ENCODE measurements at places on chromosomes 16 and 17.

DNA sequence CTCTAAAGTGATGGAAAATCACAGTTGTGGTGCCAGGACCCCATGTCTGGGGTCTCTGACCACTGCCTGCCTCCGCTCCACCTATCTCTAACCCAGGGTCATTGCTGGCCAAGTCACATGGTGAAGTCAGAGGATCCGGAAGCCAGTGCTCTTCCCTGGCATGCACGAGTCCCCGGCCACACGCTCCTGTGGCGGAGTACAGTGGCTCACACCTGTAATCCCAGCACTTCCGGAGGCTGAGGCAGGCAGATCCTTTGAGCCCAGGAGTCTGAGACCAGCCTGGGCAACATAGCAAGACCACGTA, 21.5 kb upstream of the RBFOX3 start:
- DNase-seq = no peak

DNA sequence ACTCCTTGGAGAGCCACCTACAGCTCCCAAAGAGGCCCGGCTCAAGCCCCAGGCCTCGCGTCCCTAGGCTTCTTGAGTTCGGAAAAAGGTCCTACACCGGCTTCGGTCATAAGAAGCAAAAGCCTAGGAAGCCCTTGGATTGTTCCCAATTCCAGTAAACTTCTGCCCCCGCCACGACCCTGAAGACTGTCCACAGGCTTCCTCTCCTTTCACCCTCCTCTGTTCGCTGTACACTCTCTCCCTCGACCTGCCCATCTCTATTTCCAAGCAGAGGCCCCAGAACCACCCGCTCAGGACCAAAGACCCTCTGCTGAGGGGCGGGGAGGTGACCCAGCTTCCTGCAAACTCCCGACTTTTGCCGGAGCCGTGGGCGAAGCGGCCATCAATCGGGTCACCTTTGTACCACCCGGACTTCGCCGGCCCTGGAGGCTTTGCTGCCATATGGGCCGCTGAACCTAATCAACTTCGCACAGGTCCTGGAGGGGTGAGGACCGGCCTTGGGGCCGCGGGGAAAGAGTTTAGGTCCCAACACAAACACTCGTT, 2.7 kb downstream of the HOXB2 start:
- peak; percentile 66 for DNase-seq

DNA sequence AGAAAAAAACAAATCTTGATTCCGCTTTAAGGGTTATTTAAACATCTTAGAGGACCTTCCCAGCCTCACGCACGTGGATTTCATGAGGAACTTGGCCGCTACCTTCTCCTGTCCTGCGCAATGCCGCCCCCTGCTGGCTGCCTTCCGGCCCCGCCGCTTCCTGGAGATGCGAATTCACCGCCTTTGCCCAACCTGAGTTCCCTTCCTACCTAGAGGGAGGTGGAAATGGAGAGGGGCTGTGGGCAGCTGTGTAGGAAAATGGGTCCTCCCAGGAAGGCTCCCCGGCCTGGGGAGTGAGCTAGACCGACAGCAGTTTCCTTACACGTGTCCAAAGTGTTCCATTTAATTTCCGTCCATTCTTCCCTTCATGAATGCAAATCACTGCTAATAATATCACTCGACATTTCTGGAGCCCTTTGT, 1.0 kb upstream of the ABCC12 start:
- peak; percentile 82 for DNase-seq

- no peak for DNase-seq
Observed at GRCh38 chr16:21592191-21592590, 7.2 kb upstream of the METTL9 start.

DNA sequence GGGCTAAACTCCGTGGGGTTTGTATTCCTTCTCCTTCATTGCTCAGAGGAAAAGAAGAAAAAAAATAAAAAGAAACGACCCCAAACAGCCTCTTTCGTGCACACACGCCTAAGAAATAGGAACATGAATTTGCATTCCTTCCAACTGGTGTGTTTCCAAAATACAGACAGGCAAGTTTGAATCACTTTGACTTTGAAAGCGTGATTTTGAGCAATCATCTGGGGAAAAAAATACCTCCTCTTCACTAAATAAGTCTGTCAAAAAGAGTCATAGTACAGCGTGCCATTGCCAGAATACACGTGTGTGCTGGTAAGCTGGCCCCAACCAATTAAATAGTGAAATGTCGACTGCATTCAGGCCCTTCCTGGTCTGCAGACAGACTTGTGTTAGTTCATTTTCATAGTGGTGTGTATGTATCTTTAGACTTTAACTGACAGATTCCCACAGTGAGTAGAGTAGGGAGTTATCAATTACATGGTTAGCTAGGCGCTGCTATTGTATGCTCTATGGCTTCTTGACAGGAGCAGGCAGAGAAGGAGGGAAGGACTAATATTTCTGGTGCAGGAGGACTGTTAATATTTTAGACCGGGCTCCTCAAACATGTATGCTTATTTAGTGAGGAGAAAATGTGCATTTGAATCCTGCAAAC, 618.3 kb downstream of the MAF start:
- DNase-seq = no peak

DNA sequence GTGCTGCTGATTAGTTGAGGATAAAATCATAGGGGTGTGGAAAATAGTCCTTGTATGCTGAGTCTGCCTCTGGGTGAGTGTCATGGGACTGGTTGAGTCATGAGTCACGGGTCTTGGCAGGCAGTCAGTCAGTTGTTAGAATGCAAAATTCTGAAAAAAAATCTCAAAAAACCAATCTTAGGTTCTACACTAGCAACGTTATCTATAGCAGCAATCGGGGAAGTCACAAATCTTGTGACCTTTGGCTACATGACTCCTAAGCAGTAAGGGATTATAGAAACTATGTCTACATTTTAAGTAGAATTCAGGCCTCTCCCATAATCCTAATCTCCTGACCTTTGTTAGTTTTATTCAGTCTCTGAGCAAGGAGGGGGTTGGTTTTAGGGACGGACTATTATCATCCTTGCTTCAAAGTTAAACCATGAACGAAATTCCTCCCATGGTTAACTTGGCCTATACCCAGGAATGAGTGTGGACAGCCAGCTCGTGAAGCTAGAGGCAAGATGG, 18.0 kb upstream of the PMFBP1 start:
- DNase-seq = no peak

DNA sequence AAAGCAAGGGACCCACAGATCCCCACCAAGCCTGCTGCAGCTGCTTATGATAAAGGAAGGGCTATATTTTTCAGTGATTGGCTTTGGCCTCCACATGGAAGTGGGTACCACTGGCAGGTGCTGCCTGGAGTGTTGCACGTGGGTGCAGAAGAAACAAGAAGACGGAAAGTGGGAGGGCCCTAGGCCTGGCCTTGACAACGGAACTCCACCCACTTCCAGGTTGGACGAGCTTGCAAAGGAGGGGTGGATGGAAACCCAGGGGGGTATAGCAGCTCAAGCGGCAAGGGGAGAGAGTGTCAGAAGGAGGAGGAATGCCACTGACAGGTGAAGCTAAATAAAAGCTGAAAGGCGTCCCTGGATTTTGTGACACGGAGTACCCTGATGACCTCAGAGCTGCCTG, 20.3 kb downstream of the TRIM25 start:
- no peak for DNase-seq

- DNase-seq = no peak
Observed at GRCh38 chr17:43753493-43754129, 5.0 kb downstream of the SOST start.

DNA sequence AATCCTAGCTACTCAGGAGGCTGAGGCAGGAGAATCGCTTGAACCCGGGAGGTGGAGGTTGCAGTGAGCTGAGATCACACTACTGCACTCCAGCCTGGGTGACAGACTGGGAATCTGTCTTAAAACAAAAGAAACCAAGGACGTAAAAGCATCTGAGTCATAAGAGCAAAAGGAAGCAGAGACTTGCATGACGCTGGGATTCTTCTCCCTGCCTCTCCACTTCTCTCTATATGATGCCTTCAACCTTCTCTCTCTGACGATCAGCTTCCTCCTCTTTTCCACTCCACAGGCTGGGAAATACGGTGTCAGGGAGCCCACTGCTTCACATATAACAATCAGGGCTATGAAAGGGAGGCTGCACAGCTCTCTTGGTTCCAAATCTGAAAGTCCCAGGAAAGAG, 43.2 kb upstream of the CCL1 start:
- DNase-seq = no peak

DNA sequence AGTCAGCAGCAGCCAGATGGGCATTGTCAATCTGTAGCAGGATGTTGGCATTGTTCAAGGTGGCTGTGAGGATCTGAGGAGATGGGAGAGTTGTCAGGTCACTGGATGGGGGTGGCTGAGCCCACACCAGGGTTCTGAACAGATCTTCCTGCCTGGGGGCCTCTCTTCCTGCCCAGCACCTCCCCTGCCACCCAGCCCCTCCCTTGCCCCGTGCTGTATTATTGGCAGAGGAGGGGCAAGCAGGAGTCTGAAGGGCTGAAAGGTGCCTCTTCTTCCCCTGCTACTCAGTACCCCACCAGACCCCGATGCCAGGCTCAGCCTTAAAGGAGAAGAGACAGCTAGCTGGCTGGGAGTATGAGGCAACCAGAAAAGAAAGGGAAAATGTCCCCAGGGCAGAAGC, 93.0 kb downstream of the GOSR1 start:
- no peak for DNase-seq

GRCh38 chr17:79657036-79657435, 46.2 kb upstream of the RBFOX3 start:
- no peak for DNase-seq

GRCh38 chr17:79674506-79675412, 56.0 kb upstream of the ENPP7 start:
- no peak for DNase-seq

DNA sequence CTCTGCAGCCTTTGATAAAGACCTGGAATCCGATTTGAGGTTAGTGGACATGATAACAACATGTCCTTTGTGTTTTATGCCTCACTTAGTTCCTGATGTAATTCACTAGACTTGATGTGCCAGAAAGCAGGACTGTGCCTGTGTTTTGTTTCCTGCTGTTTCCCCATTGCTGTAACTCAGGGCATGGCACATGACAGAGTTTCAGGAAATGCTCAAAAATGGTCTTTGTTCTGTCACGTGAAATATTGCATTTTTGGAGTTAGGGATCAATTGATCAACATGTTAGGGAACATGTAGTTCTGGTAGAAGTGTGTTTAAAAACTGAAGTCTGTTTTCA, 32.8 kb downstream of the DHX38 start:
- no peak for DNase-seq

DNA sequence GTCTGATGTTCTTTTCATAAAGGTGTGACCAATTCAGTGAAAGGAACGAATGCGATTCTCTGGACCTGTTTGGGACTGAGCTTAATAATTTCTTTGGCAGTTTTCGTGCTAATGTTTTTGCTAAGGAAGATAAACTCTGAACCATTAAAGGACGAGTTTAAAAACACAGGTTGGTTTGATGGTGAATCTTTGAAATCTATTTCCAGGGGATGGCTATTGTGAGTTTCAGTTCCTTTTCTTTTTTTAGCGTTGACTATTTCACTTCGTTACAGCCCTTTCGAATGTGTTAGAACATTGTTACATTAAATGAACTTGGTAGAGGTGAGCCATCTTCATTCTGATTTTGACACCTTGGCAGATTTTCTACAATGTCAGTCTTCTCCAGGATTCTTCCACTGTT, 1.2 kb downstream of the TNFRSF17 start:
- DNase-seq = peak; percentile 74

GRCh38 chr17:55770196-55770870, 19.5 kb downstream of the PCTP start:
- peak; percentile 25 for DNase-seq

GRCh38 chr17:58811290-58811689, 55.6 kb downstream of the PPM1E start:
- no peak for DNase-seq

DNA sequence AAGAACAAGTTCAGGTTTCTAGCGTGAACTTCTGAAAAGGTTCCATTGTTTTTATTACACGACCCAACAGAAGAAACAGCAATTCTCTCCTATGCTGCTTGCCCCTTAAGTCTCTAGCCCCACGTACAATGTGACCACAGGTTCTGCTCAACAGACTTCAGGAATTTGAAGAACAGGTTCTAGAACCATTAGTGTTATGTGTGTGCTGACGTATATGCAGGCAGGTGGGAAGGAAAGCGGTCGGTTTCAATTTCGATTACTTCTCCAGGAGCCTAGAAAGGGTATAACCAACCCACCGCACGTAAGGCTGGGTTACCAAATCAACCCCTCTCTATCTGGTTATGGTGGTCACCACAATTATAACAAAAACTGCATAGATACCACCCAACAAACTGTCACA, 39.4 kb downstream of the XPO6 start:
- no peak for DNase-seq

- DNase-seq = peak; percentile 77
Observed at GRCh38 chr16:27235055-27235937, 32.0 kb downstream of the KDM8 start.

DNA sequence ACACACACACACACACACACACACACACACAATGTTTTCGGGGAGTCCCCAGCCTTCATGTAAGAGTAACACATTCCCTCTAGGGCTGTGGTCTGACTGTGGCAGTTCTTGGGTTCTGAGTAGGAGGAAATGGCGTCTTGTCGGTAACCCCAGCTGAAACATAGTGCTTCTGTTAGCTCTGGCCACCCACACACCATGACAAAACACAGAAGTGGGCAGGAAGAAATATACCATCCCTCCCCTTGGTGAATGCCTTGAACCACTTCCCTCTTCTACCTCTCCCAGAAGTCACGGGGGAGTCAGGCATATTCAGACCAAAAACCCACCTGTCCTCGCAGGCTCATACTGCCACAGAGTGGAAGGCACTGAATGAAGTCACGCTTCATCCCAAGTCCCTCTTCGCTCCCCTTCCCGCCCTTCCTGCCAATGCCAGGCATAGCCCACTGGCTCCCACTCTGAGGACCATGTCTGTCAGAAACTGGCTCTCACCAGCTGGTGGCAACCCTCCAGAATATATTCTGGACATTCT, 11.5 kb downstream of the SLC35B1 start:
- DNase-seq = peak; percentile 61

- peak; percentile 11 for DNase-seq
Observed at GRCh38 chr17:13601776-13602551, at the start of gene HS3ST3A1. TSS of gene HS3ST3A1 (minus strand) at chr17:13601929. CDS start at chr17:13601129, 800 bp downstream.

- DNase-seq = no peak
Observed at GRCh38 chr16:80615735-80616134, 74.9 kb downstream of the DYNLRB2 start.

DNA sequence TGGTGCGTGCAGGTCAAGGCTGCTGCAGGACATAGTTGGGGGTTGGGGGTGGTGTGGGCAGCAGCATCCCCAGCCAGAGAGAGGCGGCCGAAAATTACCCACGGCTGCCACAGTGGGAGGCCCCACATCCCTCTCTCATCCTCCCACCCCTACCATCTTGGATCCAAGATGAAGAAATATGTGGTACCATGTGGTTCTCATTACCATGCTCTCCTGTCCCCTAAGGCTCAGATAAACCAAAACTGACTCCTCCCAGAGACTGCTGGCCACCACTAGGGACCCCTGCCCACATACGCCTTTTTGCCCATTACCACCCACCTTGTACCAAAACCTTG, 120.4 kb downstream of the HIC1 start:
- DNase-seq = no peak

GRCh38 chr16:77636615-77637014, 85.7 kb upstream of the NUDT7 start:
- DNase-seq = no peak

DNA sequence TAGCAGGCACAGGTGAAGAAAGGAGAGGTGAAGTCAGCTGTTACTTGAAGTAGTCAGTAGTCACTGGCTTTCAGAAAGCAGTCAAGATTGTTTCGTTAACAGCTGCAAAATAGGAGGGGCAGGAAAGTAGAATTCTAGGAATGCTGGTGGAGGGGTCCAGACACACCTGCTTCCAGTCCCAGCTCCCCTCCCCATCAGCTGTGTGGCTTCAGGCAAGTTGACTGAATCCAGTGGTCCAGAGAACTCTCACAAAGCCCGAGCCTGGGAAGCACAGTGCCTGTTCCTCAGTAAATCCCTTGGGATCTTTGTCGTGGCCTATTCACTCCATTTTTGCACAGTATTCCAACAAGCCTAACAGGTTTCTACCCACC, 4.6 kb upstream of the SOCS1 start:
- no peak for DNase-seq

Data from B cell (primary cell).